ENCODE measurements at places on chromosomes 3 and 15. TPM values are rescaled to one million over a fixed set of nuclear protein-coding genes. Genes with fewer than 3 reads are reported as not detected.

SI gene
- not detected for total RNA-seq

CAMK2N2 gene
- 0.37 TPM for total RNA-seq

TRPM7 gene
- total RNA-seq, result 44.5 TPM

MAGEF1 gene
- total RNA-seq, result 2.8 TPM

SLC51A gene
- not detected for total RNA-seq

AP2M1 gene
- 230 TPM for total RNA-seq

CPLX3 gene
- total RNA-seq, result 0.35 TPM
